ENCODE measurements at places on chromosomes 2 and 18.

DNA sequence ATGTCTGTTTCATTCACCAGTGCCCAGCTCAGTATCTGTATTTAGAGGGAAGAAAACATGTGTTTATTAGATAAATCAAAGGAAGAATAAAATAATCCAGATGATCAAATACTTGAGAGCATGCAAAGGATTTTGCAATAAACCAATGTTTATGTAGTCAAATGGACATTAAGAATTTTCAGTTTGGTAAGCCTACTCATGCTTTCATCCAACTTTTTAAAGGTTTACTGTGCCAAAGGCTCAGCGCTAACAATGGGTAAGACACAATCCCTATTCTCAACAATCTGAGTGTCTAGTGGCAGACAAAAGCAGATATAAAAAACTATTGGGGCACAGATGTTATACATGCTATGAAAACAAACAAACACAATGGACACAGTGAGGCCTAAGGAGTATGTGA, 26.3 kb downstream of the GRB14 start:
- no peak for DNase-seq

DNA sequence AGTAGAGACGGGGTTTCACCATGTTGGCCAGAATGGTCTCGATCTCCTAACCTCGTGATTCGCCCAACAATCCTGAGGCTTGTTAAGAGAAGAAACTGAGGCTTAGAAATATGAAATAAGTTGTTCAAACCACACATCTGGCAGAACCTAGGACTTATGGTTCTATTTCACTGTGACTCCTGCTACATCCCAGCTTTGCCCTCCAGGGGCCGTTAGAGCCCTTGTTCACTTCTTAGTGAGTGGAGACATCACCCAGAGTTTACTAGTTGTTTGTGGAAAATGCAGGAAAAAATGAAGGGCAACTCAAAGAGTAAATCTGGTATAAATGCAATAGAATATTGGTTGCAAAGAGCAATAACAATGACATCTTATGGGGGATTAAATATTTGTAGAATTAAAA, 43.9 kb downstream of the MARCHF4 start:
- no peak for DNase-seq

- no peak for DNase-seq
Observed at GRCh38 chr2:27681841-27682240, 18.2 kb downstream of the SLC4A1AP start.

DNA sequence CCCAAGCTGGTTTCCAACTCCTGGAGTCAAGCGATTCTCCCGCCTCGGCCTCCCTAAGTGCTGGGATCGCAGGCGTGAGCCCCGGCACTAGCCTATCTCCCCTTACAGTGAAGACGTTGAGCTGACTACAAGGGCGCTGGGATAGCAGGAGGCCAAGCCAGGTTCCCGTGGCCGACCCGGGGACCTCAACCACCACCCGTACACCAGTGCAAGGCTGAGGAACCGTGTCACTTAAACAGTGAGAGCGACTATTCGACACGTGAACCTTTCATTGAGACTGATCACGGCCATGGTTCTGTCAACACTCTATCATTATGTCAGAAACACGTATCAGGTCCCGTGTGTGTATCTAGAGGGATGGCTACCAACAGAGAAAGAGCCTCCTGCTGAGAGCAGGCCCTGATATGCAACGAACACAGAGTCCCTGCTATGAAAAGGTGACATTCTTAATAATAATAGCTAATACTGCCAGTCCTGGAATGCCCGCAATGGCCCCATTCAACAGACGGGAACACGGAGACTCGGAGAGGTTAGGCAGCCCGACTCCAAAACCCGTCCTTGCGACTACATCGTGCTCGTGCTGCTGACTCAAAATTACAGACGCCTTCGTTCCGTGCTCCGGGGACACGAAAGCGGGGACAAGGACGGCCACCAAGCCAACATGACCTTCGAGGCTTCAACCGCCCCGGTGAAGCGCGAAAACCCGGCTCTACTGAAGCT, 833 bp downstream of the AFG3L2 start:
- DNase-seq: no peak

DNA sequence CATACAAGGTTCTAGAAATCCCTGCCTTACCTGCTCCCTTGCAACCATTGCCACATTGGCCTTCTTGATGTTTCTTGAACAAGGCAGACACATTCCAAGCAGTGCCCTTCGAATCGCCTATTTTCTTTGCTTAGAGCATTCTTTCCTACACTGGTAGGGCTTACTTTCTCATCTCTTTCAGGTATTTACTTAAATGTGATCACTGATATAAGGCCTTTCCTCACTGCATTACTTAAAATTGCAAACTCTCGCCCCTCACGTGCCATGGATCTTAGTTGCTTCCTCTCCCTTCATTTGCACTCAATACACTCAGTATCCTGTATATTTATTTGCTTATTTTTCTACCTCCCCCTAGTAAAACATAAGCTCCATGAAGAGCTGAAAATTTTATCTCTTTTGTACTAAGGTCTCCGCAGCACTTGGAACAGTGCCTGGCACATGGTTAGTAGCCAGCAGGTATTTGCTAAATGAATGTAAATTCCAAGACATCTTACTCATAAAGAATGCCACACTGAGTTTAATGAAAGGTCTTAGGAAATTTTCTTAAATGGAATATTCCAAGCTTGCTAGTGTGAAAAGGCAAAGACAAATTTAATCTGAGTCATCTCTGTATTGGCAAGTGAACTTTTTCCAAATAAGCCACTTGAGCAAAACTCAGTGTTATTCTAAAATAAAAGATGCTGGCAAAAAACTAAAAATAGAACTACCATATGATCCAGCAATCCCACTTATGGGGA, 42.4 kb upstream of the FIGN start:
- DNase-seq: no peak

- no peak for DNase-seq
Observed at GRCh38 chr2:120453635-120453998, 107.7 kb downstream of the INHBB start.

- no peak for DNase-seq
Observed at GRCh38 chr2:219965287-219966194, 338.1 kb downstream of the SLC4A3 start.

GRCh38 chr2:222248256-222248655, 50.5 kb downstream of the PAX3 start:
- DNase-seq: no peak

DNA sequence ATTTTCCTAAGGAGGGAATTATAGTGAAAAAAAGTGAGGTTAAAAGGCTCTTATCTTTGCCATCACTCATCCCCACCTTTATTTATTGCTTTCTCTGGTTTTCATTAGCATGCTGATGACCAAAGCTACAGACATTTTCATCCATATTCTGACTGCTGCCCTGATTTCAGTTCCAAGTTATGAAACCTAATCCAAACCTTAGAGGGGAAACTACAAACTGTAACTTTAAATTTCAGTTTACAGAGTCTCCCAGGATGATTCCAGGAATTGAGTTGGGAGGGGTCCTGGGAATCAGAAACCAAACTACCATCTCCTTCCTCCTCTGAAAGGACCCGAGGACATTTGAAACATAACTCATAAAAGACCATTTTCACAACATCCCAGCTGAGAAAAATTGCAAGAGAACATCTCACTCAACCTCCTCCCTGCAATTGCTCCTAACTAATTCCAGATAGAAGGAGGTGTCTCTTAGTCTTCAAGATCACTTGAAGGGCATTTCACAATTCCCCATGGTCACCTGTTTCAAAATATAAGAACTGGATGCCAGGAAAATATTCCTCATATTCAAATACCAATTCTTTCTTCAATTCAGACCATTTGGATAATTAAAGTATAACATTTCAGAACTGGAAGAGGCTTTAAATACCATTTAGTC, 520.6 kb downstream of the TNS1 start:
- DNase-seq: no peak

- DNase-seq: no peak
Observed at GRCh38 chr2:76584474-76584873, 873.8 kb upstream of the GCFC2 start.
